ENCODE measurements at places on chromosomes 7 and 10.

DNA sequence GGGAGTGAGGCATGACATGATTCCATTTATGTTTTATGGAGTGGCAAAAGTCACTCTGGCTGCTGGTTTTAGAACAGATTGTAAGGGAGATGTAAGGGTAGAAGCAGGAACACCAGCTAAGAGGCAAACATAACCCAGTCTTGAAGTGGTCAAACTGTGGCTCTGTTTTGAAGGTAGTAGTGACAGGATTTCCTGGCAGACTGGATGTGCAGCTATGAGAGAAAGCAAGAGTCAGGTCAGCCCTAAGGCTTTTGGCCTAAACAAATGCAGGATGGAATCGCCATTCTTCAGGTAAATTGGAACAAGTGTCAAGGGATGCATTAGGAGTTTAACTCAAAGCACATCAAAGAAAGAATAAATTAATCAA lies 175.3 kb upstream of the AGR3 start:
- DNase-seq, result no peak

DNA sequence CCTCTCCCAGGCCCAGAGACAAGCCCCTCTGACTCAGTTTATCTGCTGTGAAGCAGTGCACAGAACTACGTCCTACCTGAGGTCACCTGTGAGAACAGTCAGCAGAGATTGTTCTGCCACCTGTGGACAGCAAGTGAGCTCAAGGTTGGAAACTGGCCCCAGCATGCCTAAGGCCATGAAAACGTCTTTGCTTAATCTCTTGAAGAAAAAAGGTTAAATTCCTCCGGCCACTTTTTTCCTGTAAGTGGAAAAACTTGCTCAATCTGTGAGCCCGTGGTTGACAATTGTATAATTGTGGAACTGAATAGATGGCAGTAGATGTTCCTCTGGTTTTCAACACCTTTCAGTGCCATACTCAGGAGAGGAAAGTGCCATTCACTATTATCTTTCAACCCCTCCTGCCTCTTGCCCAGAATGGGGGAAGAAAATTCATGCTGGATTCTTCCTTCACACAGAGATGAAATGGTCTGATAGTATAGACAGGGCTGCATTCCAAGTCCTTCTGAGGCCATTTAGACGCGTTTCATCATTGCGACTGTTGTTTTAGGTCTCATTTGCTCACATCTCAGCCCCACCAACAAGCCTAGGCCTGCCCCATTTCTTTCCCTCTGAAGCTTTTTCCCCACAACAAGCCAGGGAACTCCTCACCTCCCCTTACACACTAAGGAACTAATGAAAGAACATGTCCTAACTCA lies 292.9 kb downstream of the FZD1 start:
- DNase-seq, result no peak

- DNase-seq, result no peak
Measured at GRCh38 chr7:40763319-40764287, 628.8 kb downstream of the SUGCT start.

- DNase-seq, result no peak
Measured at GRCh38 chr10:21041763-21042458, 144.8 kb upstream of the NEBL start.

- DNase-seq, result no peak
Measured at GRCh38 chr10:77032188-77032570, 605.4 kb downstream of the KCNMA1 start.

DNA sequence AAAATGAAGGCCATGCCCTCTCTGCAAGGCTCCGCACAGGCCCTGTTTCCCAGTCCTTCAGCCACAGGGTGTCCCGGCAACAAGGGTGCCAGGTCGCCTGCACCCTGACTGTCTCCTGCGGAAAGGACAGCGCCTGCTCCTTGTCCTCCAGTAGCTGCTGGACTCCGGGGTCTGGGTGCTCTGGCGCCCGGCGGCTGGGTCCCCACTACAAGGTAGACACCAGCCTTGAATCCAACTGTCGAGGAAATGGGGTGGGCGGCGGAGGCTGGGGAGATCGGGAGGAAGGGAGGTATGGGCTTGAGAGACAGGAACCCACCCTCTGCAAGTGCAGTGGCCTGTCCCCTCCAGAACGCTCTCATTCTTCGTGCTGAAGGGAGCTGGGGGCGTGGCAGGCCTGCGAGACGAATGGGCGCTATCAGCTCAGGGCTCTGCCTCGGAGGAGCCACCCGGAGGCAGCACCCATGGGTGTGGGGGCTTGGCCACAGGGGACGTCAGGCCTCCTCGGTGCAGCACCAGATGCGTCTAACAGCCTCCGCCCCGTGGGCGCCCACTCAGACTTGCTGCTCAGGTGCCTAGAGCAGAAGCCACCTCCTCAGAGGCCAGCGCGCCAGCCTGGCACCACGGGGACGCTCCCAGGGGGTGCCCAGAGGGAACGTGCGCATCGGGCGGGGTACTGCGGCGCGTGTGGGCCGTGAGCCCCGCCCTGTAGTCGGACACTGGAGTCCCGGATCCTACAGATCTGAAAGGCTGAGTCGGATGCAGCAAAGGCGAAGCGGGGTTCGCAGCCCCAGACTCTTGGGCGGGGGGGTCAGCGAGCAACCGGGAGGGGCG lies 15.6 kb downstream of the ADAM8 start:
- peak; percentile 55 for DNase-seq

Measured in CD4-positive, alpha-beta T cell (primary cell).